Islet precursor cell (in vitro differentiated cells): ENCODE measurements at places on chromosomes 13 and 19.
A peak's percentile ranks its signal among the peaks of the same experiment; 100 is the strongest.

- DNase-seq = no peak
These were observed 24.2 kb upstream of the GATAD2A start for GRCh38 chr19:19381007-19381926.

DNA sequence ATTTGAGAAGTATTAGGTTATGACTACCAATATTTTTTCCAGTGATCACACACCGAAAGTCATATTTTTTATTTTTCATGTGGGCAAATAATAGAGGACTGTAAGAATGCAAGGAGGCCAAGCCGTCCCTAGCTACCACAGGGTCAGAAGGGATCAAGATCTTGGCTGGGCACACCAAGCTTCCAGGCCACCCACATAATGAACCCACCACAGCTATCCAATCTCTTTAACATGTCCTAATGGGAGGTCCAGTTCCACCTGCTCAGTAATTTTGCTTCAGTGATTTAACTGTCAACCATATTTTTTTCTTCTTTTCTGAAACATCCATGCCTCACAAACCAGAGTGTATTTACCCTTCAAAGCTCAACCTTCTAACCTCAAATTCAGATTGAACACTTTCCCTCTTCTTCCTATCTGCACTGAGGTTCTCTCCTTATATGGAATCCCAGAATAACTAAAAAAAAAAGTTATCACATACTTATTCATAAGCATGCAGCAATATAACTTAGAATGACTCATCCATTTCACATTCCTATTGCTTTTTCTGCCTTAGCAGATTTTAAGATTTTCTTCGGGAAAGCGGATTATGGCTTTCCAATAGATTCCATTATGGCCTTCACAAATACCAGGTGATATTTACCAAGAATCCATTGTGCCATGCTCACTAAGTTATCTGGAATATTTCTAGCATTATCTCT, 12.2 kb downstream of the ARGLU1 start:
- DNase-seq = no peak

DNA sequence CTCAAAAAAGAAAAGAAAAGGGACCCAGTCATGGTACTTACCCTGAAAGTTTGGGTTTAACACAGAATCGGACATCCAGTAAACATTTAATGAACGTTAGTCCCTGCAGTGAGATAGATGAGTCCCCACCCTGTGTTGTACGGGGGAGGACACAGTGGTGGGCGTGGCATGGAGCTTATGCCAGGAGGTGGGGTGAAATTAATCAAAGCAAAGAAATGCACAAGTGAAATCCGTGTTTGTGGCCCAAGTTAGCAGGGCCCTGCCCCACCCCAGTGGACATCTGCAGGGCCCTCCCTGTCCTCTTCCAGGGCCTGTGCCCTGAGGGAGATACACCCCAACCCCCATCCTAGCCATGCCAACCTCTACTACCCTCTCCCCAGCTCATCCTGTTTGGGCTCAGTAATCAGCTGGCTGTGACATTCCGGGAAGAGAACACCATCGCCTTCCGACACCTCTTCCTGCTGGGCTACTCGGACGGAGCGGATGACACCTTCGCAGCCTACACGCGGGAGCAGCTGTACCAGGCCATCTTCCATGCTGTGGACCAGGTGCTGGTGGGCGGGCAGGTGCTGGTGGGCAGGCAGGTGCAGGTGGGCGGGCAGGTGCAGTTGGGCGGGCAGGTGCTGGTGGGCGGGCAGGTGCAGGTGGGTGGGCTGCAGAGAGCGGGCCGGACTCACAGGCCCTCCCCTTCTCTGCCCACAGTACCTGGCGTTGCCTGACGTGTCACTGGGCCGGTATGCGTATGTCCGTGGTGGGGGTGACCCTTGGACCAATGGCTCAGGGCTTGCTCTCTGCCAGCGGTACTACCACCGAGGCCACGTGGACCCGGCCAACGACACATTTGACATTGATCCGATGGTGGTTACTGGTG, 3.9 kb downstream of the MCOLN1 start:
- no peak for DNase-seq

DNA sequence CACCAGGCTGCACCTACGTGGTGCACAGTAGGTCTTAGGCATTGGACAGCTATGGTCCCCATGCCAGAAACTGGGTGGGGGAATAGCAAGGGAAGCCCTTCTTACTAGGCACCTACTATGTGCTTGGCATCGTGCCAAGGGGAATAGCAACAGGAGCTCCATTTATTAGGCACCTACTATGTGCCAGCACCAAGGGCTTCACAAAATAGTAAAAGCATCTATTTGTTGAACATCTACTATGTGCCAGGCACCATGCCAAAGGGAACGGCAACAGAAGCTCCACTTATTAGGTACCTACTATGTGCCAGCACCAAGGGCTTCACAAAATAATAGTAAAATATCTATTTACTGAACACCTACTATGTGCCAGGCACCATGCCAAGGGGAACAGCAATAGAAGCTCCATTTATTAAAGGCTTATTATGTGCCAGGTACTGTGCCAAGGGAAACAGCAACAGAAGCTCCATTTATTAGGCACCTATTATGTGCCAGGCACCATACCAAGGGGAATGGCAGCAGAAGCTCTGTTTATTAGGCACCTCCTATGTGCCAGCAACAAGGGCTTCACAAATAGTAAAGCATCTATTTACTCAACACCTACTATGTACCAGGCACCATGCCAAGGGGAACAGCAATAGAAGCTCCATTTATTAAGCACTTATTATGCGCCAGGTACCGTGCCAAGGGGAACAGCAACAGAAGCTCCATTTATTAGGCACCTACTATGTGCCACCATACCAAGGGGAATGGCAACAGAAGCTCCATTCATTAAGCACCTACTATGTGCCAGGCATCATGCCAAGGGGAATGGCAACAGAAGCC, 108.5 kb downstream of the PTPRS start:
- no peak for DNase-seq

GRCh38 chr13:41199526-41199925, 5.2 kb upstream of the KBTBD7 start:
- no peak for DNase-seq

DNA sequence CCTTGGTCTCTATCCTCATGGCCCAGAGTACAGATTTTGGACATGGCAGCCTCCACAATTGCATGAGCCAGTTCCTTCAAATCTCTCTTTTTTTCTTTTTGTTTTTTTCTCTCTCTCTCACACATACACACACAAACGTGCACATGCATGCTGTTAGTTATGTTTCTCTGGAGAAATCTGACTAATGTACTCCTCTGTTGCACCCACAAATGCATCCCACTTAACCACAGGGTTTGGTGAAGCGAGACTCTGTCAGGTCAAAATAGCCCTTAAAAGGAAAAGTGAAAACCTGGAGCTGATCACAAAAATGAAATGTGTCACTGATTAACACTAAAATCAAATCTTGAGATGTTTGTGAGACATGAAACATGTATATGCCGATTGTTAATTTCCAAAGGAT, 374.6 kb upstream of the ARGLU1 start:
- DNase-seq = no peak

DNA sequence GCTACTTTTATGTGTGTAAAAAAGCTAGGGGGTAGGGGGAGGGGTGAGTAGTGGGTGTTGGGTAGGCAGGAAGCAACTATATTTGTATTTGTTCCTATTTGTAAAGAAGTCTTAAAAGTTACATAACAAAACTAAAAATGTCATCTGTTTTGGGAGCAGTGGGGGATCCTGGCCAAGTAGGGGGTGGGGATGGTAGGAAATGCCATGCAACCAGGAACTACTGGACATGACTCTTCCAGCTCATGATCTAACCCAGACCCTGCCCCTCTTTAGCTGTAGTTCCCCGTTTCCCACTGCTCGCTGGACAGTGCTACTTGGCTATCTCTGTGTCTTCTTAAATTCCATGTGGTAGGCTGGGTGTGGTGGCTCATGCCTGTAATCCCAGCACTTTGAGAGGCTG, 3.2 kb downstream of the GTF3A start:
- DNase-seq = no peak

DNA sequence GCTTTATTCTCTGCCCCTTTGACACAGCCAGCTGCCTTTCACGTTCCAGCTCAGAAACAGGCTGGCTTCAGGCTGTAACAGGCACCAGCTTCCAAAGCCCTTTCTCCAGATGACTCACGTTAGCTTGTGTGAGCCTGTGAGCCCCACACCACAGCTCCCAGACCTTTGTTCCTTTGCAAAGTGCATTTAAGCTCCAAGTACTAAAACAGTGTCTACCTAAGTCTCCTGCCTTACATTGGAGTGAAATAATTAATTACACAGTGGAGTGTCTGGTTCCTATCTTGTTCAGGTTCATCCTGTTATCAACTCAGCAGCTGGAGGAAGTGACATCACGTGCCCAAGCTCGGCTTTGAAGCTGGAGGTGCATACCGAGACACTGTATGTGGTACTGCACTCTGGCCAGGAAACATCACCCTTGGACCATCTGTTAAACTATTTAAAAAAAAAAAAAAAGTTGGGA, 475.8 kb downstream of the FOXO1 start:
- peak; percentile 93 for DNase-seq
